ENCODE measurements at places on chromosomes 2 and 18.

DNA sequence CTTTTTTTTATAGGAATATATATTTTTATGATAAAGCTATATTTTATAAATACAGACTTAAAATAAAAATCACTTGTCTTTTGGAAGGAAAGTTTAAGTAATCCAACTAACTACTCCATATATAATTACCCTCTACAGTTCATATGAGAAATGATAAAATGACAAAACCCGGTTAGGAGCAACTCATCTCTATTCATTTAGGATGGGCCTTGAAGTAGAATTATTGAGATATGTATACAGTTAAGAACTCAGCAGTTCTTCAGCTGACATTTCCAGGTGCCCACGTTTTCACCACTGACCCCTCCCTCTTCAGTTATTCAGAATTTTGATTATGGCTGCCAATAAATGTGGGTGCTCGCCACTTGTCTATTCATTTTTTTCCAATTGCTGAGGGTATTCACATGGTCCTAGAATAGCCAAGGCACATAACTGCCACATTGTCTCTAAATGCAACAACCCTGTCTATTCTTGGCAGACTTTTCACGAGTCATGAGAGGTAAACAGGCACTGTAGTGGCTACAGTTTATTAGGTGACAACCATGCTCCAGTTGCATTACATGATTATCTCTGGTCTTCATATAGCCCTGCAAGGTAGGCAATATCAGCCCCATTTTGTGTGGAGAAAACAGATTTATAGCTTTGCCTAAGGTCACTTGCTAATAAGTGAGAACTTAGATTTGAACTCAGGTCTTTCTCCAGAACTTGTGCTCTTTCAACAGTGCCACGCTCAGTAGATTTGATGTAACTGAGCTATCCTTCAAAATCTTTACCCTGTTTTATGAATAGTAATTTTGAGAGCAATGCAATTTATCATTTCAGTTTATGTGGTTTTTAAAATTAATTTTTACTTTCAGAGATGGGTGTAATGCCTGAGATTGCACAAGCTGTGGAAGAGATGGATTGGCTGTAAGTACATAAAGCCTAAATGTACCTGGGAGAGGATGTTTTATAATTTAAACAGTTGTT is 2.9 kb downstream of the DDX1 start:
- no peak for DNase-seq

DNA sequence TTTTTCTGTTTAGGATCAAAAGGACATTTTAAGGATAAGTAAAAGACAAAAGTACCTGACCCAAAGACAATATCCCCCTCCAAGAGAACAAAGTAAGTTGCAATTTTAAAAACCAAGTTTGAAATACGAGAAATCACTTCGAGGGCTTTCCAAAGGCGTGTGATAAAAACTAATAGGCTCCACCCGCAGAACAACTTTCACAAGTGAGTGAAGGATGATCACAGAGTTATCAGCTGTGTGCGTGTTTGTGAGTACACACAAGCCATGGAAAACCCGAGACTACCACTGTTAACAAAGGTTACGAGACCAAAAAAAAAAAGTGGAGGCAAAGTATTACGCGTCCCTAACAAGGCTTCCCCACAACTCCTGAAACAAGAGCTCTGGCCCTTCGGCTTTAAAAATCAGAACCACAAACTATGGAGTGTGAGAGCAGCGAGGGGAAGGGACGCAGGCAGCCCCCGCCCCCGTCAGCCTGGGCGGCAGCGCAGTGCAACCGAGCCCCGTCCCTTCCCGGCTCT is 719 bp downstream of the SMAD2 start:
- DNase-seq: no peak

DNA sequence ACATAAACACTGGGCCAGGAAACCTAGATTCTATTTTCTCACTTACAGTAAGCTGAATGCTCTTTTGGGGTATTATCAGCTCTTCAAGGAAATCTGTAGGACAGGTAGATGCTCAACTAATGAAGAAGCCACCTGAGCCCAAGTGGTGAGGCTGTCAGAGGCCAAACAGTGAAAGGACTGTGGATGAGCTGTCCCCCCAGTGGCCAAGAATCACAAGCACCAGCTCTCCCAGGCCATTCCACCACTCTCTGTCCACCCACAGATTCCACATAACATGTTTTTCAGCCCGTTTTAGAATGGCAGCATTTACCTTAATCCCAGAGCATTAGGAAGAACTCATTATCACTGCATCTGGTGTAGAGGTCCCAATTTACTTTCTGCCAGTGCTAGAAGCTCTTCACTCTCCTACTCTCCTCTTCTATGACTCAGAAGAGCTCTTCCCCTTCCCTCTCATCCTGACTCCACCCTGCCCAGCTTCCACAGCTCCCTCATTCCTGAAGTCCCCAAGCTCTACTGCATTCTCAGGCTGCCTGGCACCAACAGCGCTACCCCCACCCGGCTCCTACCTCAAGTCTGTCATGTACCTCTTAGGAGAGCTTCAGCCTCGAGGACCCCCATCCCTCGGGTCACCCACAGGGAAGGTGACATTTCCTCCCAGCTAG is 43.8 kb upstream of the GORASP2 start:
- DNase-seq: no peak

DNA sequence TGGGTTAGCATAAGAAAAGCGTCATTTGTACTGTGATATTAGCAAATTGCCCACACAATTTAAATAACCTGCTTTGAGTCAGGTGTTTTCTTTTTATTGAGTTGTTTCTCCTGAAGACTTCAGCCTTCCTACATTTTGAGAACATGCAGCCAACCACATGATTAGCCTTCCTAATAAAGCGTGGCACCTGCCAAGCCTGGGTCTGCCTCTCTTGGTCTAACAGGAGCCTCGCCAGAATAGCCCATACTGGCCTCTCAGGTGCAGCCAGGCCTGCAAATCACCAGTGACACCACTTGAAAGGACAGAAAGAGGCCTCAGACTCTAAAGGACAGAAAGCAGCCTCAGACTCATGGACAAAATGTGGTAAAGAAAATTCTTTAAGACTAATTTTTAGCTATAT is 653.8 kb downstream of the BCL11A start:
- no peak for DNase-seq

GRCh38 chr18:6773777-6774176 is 44.3 kb downstream of the ARHGAP28 start:
- DNase-seq: no peak

DNA sequence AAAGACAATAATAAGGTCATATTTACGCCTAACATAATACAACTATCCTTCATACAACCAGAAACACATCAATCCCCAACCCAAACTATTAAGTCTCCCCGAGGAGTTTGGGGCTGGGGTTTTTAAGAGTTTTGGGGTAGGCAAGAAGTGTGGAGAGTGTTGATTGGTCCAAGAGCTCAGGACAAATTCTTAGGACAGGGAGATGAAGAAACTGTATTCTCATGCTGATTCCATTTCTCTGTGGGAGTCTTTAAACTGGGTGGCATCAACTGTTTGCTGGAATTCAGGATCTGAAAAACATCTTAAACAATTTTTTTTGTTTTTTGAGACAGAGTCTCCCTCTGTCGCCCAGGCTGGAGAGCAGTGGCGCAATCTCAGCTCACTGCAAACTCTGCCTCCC is 25.6 kb upstream of the MTA3 start:
- no peak for DNase-seq

DNA sequence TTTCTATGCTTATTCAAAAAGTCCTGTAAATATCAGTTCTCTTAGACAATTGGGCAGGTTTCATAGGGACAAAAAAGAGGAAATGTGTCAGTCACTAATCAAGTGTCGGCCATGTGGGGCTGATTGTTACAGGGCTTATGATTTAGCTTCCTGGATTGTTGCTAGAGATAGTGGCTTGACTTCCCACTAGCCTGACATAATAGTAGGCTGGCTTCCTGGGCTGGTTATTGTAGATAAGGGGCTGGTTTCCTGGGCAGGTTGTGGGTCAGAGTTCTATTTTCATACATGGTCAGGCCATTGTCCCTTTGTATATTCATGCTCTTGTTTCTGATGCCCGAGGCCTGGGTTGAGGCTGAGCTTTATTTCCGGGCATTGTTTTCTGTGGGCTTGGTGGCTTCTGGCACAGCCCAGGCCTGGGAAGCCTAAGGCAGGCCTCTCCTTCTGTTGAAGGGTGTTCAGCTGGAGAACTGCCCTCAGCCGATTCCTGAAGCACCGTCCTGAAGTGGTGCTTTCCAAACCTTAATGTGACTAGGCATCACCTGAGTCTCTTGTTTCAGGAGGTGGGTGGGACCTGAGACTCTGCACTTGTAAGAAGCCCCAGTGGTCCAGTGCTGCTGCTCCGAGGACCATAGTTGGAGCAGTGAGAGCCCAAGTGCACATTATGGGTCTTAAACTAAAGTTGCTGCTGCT is 37.0 kb downstream of the CD8B2 start:
- no peak for DNase-seq

DNA sequence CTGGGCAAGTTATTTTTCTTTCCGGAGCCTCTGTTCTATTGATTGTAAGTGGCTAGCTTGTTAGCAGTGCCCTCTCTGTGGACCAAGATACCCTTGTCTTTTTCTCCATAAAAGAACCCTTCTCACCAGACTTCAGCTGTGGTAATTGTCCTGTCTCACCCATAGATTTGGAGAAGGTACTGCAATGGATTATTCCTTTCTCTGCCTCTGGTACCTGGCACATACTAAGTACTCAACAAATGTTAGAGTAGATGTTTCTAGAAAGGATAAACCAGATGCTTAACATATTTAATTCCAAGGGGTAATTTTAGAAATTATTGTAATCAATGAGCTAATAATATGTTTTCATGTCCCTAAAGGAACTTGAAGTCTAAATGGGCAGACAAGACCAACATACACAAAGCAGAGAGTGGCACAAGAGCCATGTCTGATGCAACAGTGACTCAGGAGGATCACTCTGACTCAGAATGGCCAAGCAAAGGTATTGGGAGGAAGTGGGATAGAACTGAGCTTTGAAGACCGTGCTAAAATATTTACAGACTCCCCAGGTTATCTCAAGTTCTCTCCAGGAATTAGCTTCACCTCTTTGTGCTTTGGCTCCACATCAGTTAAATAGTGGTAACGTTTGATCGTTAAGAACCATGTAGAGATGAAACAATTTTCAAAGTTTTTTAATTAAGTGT is 129.7 kb upstream of the OSR1 start:
- DNase-seq: no peak

- DNase-seq: peak; percentile 24
These were observed 48.2 kb upstream of the PPM1B start for GRCh38 chr2:44120428-44120827.

DNA sequence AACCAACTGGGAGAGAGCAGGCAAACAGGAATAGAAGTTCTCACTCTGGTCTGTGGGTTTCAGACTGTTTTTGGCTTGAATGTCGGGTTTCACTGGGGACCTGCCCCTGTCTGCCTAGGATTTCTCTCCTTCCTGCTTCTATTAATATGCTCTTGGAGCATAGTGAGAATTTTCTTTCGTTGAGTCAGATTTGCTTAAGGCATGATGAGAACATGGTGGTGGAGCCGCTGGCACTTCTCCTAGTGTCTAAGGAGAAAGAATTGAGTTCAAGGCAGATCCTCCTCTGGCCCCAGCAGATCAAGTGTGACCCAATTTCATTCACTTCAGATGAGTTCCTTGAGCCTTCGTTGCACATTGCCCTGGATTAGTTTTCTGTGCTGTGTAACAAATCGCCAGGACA is 103.9 kb upstream of the HS6ST1 start:
- no peak for DNase-seq

GRCh38 chr2:36967236-36967876 is 1.0 kb upstream of the STRN start:
- DNase-seq: no peak
